SK-N-SH (cell line): ENCODE measurements at places on chromosomes 11 and 22.

- DNase-seq: no peak
Observed at GRCh38 chr11:50412832-50413231, 380.2 kb downstream of the OR4C45 start.

GRCh38 chr22:28599693-28600092 is 79.9 kb downstream of the TTC28 start:
- no peak for DNase-seq

DNA sequence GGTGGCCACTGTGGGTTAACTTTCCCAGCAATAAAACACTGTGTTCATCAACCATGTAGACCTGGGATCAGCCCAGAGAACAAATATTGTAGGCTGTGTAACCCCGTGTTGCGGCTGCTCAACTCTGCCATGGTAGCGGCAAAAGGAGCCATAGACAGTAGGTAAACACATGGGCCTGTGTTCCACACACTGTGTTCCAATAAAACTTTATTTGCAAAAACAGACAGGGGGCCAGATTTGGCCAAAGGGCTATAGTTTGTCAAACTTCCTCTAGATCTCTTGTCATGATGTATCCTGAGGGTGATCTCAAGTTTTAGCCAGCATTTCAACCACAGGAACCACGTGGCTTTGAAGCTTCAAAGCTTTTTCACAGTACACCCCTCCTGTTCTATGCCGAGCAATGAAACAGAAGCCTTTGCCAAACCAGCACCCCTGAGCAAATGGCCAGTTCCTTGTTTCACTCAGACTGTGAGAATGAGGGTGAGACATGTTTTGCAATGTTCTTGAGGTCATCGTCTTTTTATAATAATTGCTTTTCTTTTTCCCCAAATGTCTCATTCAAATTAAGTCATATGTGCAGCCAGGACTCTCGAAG is 49.9 kb upstream of the FADD start:
- DNase-seq: no peak

DNA sequence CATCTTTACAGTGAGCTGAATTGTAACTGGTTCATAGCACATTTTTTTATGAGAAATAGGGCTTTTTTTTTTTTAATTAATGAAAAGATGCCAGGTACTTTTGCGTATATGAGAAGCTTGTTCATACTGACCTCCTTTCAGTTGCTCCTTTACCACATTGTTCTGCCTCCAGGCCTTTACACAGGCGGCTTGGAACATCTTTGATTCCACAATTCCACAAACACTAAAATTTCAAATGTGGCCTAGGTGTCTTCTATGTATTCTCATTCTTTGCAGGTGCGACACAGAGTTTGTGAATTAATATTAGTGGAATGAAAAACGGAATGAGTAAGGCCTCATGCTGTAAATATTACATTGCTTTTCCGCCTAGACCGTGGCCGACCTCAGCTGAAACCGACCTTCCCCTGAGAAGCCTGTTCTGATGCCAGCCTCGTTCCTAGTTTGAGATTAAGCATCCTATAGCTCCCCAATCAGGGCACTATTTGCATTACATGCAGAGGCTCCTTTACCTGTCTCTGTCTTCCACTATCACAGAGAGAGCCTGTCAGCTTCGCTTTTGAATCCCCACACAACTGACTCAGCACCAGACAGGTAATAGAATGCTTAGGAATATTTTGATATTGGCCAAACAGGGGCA is 125.8 kb downstream of the LDLRAD3 start:
- peak; percentile 18 for DNase-seq

DNA sequence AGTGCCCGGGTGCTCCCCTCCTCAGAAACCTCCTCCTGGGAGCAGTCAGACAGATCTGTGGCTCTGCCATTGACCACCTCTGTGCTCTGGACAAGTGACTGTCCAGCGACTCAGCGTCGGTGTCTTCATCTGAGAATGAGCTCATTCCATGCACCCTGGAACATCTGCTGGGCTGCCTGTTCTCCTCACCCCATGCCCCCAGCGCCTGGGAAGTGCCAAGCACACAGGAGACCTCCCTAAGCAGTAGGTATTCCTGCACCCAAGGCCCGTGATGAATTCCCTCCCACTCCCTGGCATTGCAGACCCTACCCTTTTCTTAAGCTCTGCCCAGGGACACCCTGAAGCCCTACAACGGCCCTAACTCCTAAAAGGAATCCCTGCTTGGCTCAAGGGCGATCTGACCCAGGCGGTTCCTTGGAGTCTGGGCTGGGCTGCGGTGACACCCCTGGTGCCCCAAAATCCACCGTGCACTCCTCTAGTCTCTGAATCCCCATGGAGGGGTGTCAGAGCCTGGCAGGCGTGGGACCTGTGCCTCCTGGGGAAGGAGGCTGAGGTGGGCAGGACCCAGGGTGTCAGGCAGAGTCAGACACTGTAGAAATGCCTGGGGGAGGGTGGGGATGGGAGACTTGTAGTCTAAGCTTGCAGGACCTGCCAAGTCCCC is 92.0 kb downstream of the CEP164 start:
- DNase-seq: no peak

DNA sequence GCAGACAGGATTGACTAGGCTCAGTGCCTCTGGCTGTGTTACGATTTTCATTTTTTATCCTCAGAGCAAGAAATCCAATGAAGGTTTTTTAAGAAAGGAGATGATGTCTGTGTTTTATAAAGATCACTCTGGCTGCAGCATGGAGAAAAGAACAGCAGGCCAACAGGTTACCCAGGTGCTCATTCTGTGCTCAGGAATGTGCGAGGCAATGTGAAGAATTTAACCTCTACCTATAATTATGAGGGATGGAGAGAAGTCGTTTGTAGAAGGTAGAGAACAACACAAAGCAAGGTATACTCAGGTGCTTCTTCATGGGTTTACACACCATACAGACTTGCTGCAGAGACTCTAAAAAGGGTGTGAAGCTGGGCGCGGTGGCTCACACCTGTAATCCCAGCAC is 10.0 kb upstream of the RTCB start:
- DNase-seq: no peak

DNA sequence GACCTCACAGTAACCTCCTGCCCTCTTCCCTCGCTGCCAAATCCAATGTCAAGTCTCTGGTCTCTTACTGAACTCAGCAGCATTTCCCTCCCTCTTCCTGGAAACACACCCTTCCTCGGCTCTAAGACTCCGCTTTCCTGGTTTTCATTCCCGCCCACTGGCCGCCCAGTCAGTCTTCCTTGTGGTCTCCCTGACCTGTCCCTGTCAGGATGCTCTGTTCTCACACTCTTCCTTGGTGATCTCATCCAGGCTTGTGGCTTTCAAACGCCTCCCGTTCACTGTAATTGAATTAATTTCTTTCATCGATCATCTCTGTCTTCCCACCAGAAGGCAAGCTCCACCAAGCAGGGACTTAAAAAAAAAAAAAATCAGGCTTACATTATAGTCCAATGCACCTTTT is 33.5 kb downstream of the MYO18B start:
- peak; percentile 63 for DNase-seq

- no peak for DNase-seq
Observed at GRCh38 chr11:112793416-112793815, 167.8 kb upstream of the NCAM1 start.

DNA sequence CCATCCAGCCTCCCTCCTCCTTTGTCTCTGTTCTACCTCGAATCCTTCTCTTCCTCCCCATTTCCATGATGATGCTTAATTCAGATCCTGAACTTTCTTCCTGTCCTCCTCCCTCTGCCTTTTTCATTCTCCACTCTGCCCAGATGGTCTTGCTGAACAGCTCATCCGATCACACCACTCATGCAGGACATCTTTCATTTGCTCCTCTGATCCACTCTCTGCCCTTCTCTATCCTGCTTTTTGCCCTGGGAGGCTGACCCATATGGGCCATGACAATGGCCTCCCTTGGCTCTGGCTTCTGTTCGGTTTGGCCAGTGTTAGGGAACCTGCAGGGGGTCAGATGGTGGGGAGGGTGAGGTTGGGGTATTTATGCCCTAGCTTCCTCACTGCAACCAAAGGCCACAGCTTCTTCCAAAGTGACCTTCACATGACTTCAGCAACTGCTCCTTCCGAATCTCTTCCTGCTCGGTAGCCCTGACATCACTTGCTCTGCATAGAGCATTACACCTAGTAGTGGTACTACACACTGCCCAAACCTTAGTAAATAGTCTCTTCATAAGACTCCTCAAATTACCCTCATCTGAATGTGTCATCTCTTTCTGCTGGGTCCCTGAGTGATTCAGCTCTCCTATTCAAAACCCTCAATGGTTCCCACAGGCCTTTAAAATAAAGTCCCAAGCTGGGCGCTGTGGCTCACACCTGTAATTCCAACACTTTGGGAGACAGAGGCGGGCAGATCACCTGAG is 32.7 kb upstream of the MICAL2 start:
- DNase-seq: no peak

DNA sequence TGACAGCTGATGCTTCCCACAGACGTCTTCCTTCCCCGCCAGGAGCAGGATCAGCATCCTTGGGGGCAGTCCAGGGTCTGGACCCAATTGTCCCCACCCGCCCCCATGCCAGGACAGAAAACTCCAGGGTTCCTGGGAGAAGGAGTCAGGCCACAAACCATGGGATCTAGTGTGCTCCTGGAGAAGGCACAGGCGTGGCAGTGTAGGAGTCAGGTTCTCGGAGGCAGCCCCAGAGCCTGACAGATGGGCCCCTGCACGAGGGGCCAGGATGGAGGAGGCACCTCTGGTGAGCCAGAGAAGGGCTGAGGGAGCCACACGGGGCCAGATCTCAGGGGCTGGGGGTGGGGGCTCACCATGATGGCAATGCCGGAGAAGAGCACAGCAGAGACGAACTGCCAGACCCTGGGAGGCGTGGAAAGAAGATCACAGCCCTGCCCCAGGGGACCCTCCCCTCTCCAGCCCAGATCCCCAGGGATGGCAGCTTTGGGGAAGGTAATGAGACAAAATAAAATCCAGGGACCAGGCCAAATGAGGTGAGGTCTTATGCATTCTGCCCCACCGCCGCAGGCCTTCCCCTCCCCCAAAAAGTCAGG is 13.6 kb downstream of the TP53I11 start:
- DNase-seq: no peak

- no peak for DNase-seq
Observed at GRCh38 chr11:12176410-12176809, 66.0 kb downstream of the MICAL2 start.

GRCh38 chr22:25497181-25497641 is 67.3 kb upstream of the GRK3 start:
- no peak for DNase-seq

- no peak for DNase-seq
Observed at GRCh38 chr11:80816454-80816847, 1375.6 kb upstream of the TENM4 start.

DNA sequence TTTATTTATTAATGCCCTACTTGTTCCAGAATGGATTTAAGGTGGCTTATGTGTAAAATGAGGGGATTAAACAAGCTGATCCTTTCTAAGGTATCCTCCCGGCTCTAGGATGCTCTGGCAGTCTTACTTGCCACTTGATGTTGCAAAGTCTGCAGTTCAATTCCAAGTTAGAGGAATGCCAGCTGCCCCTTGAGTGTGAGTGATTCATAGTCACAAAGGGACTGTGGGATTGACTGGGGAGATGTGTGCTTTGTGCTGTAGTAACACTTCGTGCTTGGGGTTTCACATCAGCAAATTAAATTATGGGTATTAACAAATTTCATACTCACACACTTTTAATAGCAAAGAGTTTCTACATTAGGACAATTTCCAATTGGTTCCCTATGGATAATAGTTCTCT is 550.8 kb upstream of the CADM1 start:
- DNase-seq: no peak

- peak; percentile 52 for DNase-seq
Observed at GRCh38 chr11:58567889-58568512, 7.7 kb downstream of the LPXN start.

GRCh38 chr11:47667135-47667534 is 24.8 kb upstream of the MTCH2 start:
- no peak for DNase-seq

DNA sequence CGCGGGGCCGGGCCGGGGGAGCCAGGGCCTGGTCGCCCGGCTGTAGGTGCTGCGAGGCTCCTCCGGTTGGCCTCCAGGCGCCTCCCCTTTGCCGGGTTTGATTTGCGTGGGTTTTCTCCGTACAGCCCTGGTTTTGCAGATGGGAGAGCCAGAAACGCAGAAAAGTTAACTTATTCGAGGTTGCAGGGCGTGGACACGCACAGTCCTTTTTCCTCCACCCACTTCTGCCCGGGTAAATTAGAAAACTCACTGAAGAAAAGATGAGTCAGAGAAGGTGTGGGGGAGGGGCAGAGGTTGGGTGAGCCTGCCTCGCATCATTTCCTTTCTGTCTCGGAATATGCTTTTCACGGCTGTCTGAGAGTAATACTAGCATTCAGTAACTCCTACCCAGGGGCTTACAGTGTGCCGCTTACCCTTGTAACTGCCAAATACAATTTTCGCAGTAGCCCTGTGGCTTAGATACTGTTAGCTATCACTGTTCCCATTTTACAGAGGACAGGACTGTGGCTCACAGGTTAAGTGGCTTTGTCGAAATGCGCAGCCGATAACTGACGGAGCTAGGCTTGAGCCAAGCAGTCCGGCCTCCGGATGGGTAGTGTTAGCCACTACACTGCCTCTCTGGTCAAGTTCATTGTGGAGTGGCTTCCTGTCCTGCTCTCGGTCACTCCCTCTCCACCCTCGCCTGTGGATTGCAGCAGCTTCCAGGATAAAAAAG is 812 bp downstream of the FADD start:
- peak; percentile 50 for DNase-seq

DNA sequence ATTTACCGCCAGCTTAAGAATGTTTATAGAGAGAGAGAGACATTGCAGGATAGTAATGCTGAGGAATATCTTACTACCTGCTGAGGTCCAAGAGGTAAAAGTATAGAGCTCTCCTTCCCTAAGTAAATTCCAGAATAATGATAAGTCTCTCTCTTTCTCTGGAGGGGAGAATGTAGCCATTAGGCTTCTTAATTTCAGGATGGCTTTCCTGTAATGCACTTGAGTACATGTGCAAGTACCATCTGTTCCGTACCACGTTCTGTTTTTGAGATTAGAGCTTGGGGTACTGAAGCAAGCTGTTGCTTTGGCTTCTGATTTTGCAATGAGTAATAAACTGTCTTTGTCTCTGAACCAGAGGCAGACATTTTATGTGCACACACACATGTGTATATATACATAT is 1314.0 kb downstream of the JRKL start:
- no peak for DNase-seq

DNA sequence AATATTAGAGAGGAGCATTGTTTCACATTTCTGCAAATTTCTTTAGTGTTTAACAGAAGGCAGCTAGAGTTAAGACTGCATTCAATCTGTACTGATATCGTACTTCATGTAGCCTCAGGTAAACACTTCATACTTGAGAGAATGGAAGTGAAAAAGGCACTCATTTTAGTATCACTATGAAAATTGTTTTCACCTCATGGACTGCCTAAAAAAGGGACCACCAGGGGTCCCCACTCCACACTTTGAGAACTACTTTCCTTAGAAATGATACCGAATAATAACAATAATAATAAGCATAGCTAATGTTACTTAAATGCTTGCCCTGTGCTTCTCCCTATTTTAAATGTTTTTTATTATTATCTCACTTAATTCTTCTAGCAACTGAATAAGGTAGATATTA is 95.1 kb downstream of the BLID start:
- peak; percentile 8 for DNase-seq

- no peak for DNase-seq
Observed at GRCh38 chr11:122756417-122756816, 81.9 kb upstream of the CRTAM start.

GRCh38 chr11:77418155-77418970 is 55.5 kb downstream of the PAK1 start:
- peak; percentile 22 for DNase-seq

- no peak for DNase-seq
Observed at GRCh38 chr11:134401825-134402809, 9.9 kb downstream of the B3GAT1 start.

GRCh38 chr11:56637500-56637899 is 4.7 kb downstream of the OR5AP2 start:
- DNase-seq: no peak
